NCI-H2171 (cell line): ENCODE measurements at places on chromosomes 7 and 10.
A peak's percentile ranks its signal among the peaks of the same experiment; 100 is the strongest.

DNA sequence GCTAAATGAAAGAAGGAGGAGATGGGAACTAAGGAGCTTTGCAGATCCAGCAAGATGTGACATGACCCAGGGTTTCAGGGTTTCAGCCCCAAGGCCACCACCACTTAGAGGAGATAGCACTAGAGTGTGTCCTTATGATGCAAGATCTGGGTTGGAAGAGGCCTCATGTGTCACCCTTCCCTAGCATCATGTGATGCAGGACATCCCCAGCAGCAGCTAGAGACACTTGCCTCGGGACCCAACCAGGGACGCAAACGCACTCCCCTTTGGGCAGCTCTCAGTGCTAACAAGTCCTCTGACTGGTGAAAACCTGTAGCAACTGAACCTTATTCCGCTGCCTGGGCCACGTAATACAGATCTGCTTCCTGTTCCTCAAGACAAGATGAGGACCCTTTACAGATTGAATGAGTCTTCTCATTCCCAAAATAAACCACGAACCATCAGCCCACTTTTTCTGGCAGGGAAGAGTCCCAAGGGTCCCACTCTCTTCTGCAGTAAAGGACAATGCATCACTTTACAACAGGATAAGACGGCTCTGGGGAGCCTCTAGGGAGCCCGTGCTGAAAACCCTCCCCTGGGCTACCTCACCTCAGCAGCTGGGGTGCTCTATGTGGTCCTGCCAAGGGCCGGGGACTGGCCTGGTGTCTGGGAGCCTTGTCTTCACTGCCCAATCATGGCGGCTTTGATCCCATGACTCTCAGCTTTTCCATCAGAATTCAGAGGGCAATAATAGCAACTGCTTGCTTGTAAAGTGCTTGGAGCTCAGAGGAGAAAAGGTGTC is 44.8 kb upstream of the GDF10 start:
- DNase-seq, result no peak

DNA sequence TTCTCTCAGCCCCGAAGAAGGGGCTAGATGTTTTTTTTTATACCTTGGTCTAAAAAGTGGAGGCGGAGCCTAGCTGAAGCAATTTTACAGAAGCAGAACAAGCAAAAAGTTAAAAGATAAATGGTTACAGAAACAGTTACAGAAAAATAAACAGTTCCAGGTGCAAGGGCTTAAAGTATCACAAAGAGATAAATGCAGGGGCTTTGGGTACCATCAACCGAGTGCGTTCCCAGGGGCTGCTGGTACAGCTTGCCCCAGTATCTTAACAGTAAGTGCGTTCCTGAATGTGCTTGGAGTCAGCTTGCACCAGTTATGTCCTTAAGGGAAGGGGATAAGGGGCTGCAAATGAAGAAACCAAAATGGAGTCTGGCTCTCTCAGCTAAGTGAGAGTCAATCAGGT is 173.9 kb upstream of the MBL2 start:
- no peak for DNase-seq

GRCh38 chr10:44206127-44206818 is 178.6 kb downstream of the CXCL12 start:
- DNase-seq, result no peak

GRCh38 chr7:114653364-114654088 is 238.9 kb downstream of the FOXP2 start:
- no peak for DNase-seq

GRCh38 chr7:108263425-108263824 is 133.3 kb upstream of the LAMB4 start:
- DNase-seq, result peak; percentile 73

- DNase-seq, result no peak
Observed at GRCh38 chr7:2779051-2779450, 65.1 kb downstream of the GNA12 start.

GRCh38 chr7:55570939-55571338 is 1.4 kb downstream of the VOPP1 start:
- no peak for DNase-seq

GRCh38 chr7:98241674-98242241 is 10.3 kb downstream of the TECPR1 start:
- no peak for DNase-seq

- no peak for DNase-seq
Observed at GRCh38 chr10:3241967-3242650, 69.5 kb upstream of the PITRM1 start.

DNA sequence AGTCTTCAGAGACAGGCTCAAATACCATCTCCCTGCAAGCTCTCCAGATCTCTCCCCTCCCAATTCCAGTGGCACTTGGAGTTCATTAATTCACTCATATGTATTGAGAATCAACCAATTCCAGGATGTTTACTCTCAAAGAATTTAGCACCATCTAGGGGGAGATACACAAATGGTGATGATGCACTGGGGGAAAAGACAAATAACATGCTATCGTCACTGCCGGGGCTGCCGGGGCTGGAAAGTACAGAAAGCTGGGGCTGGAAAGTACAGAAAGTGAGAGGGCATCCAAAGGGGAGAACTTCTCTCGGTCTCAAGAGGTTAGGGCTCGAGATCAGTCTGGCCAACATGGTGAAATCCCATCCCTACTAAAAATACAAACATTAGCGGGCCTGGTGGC is 118.7 kb downstream of the MKX start:
- no peak for DNase-seq

- DNase-seq, result no peak
Observed at GRCh38 chr10:86071758-86072157, 294.8 kb downstream of the GRID1 start.

DNA sequence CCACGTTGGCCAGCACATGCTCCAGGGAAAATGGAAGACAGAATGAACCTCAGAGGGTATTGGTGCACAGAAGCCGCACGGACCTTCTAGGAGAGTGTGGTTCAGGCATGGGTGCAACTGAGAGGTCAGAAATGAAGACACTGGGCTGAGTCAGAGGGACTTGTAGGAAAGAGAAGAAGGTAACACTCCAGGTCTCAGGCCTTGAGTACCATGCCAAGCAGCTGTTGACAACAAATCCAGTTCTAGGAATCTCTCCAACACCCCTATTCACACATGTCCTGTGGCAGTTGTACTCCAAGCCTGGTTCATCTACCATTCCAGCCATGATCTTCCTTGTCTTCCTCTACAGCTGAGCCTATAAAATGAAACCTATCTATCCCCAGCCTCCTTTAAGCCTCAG is 251.6 kb downstream of the USP6NL start:
- no peak for DNase-seq

GRCh38 chr7:4641667-4642467 is 40.2 kb upstream of the FOXK1 start:
- DNase-seq, result peak; percentile 94

- peak; percentile 5 for DNase-seq
Observed at GRCh38 chr10:13961097-13961496, 369.6 kb downstream of the FRMD4A start.

DNA sequence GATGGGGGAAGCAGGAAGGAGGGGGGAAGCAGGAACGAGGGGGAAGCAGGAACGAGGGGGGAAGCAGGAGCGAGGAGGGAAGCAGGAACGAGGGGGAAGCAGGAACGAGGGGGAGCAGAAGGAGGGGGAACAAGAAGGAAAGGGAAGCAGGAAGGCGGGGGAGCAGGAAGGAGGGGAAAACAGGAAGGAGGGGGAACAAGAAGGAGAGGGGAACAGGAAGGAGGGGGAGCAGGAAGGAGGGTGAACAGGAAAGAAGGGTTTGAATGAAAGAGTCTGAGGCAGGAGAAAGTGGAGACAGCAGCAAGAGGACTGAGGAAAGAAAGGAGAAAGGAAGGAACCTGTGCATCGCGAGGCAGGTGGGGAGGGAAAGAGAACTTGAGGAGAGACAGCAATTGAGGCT is 256.6 kb downstream of the PTEN start:
- no peak for DNase-seq

DNA sequence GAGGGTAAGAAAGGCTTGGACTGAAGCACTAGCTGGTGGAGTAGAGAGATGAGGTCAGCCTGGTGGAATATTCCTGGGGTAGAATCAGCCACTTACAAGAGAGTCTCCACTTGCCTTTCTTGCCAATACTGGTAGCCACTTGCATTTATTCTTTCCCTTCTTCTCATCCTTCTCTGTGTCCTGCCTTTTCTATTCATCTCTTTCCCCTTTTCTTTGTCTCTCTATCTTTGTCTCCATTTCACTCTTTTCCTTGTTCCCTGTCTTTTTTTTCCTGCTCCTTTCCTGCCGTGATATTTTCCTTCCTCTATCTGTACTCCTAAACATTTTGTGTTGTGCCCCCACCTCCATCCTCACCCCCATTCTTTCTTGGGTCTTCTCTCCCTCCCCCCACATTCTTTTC is 214.3 kb downstream of the LRMDA start:
- no peak for DNase-seq

DNA sequence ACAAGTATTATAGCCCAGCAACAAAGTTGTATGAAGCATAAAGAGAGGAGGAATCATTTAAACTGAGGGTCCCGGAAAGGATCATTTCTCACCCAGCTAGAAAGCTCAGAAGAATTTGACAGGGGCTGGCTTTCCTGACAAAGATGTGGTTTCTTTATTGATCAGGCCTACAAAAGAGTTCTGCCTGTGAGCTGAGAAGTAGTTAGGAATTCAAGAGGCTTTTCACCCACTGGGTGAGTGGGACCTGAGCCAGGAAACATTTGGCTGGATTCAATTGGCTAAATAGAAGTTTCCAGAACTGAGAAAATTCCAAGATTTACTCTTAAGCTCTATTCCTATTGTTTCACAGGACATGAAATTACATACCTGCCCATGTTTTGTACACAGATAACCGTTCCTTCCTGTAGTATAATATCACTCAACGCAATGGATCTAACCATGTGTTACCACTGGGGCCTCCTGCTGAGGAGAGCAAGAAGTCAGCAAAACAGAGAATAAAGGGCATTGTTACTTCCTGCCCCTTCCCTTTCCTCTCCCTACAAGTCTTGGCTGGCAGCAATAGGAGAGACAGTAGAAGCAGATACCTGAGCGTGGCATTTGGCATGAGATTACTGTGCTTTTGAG is 53.9 kb upstream of the PAPSS2 start:
- no peak for DNase-seq
